ENCODE measurements at places on chromosomes 2 and 18.

- no peak for DNase-seq
These were observed 1721.0 kb upstream of the PIK3C3 start for GRCh38 chr18:40233931-40234616.

- no peak for DNase-seq
These were observed 1631.7 kb downstream of the SUCLG1 start for GRCh38 chr2:82827426-82827825.

DNA sequence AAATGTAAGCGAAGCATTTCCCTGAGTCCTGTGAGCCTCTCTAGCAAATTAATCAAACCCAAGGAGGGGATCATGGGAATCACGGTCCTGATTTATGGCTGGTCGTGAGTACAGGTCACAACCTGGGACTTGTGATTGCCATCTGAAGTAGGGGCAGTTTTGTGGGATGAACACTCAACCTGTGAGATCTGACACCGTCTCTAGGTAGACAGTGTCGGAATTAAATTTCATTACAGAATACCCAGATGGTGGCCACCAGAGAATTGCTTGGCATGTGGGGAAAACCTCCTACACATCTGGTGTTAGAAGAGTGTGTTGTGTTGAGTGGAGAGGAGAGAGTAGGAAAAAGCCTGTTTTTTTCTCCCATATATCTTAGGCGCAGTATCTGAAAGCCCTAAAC lies 12.5 kb downstream of the CAPN14 start:
- no peak for DNase-seq

DNA sequence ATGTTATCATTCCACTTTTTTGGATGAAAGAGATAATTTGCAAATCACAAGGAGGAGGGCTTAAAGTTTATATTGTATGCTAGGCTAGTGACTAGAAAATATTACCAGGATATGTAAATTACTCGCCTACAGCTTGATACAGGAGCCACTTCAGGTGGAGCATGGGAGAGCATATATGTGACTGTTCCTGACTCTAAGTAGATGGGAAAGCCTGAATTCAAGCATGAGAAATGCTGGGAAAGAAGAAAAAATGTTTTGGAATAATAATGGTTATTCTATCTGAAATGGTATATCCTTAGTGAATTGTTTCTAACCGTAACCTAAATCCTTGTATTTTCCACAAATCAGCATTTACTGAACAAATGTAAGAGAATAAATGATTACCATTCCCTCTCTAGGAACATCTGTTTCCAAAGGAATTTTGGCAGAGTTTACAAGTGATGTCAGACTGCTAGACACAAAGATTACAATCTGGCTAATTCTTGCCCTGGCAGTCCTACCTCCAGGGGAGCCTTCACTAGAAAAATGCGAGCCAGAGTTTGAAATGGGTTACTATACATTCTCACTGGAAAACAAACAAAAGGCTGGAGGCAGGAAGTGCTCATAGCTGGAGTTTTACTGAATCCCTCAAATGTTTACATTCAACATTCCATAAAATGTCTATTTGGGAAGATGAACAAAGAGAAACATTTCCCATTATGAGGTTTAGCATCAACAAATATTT lies 129.4 kb upstream of the MAPRE2 start:
- DNase-seq = no peak

DNA sequence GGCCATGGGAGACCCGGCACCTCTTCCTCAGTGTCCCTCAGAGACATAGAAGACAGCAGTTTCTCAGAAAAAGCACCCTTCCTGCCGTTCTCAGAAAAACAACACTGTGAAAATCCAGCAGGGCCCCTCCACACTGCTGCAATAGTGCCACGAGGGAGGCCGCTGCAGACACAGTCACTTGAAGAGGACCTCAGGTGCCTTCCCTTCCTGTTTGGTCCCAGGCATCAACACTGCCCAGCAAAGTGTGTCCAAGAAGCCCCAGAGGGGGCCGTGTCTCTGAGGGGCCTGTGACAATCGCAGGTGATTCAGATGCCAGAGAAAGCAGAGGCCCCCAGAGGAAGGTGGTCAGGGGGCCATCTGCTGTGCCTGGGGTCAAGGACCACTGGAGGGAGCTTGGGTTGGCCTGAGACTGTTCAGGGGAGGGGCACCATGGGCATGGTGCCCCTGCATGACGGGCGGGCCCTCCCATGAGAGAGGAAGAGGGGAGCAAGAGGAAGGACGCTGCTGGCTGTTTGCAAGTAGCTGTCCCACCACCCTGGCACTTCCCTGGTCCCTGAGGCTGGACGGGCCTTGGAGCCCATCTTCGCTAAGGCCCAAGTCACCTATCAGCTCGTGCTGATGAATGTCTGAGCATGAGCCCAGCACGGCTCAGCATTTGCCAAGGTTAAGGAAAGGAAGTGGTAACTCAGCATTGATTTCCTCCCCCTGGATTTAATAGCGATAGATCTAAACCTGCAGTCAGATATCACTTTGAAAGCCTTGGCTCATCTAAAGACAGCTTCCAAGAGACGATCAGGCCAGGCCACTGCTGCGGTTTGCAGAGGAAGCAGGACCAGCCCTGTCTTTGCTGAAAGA lies 9.1 kb downstream of the TWIST2 start:
- no peak for DNase-seq

DNA sequence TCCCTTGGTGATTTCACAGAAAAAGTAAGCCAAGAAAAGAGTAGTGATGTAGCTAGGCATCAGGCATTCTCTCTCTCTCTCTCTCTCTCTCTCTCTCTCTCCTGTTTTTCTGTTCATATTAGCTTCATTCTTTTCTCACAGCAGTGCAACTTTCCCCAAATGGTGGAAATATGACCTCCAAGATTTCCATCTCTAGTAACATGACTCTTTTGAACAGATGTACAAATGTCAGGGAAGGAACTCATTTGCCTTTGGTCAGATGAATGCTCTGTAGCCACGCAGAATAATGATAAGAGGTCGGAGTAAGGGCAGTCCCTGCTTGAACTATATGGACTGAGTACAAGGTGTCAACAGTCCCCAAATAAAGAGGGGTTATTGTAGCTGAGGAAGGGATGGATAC lies 316.2 kb downstream of the GALNT13 start:
- DNase-seq = no peak

DNA sequence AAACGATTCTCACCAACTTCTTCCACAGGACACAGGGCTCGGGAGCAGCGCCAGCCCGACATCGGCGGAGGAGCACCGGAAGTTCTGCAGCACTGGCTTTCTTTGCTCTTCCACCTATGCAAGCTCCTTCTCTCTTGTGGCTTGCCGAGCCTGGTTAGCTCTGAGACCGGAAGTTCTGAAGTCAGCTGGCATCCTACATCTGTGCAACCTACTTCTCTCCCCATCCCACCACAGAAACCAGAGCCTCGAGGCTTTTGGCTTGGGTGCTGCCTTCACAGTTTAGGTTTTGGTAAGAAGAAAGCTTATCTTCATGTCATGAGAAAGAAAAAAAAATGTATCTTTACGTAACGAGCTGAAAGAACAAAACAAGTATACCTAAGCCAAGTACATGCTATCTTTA lies 111.7 kb downstream of the ANKRD44 start:
- no peak for DNase-seq

DNA sequence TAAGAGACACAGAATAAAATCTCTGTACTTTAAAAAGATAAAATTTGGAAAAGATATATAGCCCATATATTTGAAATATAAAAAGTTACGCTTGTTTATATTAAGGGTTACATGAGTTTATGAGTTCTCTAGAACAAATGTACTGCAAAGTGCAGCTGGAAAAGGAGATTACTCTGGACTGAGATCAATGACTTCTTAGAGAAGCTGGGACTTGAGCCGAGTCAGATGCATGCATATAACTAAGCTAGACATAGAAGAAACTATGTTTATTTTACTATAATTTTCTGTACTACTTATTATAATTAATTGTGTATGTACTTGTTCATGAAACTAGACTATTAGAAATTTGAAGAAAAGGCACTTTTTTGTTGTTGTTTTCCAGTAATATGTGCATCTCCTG lies 170.3 kb upstream of the NXPH2 start:
- DNase-seq = no peak

DNA sequence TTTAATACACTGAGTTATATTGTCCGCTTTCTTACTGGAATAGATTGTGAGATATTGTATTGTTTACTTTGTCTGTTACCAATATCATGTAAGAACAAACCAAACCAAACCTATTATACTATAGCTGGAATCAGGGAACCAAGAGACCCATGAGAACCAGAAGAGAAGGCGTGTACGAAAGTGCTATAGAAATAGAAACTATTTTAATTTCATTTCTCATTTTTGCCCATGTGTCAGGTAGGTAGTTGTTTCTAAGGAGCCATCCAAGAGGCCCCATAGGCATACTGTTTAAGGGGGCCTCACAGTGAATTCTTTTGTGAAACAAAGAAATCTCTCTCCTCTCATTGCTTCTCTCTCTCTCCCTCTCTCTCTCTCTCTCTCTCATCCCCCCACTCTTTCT lies 363.6 kb downstream of the RNF144A start:
- DNase-seq = no peak

GRCh38 chr2:98608962-98609604 lies 694 bp downstream of the UNC50 start:
- DNase-seq = no peak

DNA sequence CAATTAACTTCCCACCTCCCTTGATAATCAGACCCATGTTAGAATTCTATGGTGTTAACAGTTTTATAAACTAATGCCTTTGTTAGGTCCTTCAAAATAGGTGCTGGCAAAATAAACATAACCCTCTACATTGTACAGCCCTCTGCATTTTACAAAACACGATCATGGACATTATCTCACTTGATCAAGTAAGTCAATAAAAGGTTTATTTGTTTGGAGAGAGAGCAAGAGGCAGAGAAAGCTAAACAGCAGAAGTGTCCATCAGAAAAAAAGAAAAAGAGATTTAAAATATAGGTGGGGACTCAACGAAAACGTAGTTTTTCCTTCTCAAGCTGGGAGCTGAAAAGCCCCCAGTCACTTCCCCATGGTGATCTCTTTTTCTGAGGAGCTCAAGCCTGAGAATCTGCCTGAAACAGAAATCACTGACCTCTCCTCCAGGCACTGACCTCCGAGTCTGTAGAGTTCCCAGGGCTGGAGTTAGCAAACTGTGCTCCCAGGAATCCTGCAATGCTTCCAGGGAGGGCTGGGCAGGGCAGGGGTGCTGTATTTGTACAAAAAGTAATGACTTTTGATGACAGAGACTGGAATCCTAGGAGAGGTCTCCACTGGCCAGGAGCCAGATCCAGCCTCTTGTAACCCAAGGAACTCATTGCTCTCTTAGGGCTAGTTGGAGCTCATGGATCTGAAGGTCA lies 137.8 kb upstream of the KLHL29 start:
- DNase-seq = no peak

DNA sequence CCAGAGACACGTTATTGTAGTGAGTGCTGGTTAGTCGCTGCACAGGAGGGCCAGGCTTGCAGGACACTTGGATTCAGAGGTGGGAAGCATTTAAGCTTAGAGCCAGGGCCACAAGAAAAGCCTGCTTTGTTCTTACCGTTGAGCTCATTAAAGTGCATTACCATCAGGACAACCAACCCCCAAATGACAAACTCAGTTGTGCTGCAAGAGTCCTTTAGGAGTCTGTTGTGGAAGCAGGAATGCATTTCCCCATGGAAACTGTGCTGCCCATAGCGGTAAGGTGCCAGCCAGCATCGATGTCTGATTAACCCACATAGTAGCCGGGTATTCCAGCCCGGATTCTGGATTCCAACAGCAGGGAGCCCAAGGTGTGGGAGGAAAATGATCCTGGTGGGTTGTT lies 23.4 kb upstream of the REEP1 start:
- no peak for DNase-seq

GRCh38 chr18:38611036-38611964 lies 1045.7 kb upstream of the CELF4 start:
- DNase-seq = no peak

GRCh38 chr2:22282220-22282619 lies 1102.8 kb upstream of the KLHL29 start:
- DNase-seq = no peak

- DNase-seq = no peak
These were observed 147.9 kb downstream of the GREB1L start for GRCh38 chr18:21389903-21390302.

GRCh38 chr18:67600181-67601180 lies 84.0 kb upstream of the DSEL start:
- no peak for DNase-seq

DNA sequence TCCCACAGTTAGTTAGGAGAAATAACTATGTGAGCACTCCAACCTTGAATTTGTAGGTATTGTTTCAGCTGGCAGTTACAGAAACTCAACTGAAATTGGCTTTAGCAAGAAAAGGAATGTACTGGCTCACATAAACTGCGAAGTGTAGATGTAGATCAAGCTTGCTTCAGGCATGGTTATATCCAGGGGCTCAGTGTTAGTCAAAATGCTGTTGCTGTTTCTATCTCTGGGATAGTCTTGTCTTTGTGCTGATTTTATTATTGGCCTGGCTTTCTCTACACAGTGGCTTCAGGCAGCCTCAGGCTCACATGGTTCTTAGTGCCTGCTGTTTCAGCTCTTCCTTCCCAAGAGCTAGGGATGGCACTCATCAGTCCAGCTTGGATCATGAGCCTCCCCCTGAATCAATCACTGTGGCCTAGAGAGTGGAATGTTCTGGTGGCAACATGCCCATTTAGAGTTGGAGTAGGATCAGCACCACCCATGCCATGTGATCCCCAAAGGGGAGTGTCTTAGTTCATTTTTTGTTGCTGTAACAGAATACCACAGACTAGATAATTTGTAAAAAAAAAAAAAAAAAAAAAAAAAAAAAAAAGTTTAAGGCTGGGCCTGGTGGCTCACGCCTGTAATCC lies 69.1 kb upstream of the FOXI3 start:
- DNase-seq = no peak

DNA sequence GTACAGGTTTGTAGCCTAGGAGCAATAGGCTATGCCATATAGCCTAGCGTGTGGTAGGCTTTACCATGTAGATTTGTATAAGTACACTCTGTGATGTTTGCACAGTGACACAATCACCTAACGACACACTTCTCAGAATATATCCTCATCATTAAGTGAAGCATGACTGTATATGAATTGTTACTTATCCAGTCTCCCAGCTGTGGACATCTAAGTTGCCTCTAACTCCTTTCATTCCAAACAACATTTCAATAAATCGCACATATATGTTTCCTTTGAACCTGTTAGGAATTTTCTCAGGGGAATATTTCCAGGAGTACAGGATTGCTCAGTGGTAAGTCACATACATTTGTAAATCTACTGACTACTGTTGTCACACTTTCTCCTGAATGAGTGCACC lies 90.0 kb downstream of the ARHGAP15 start:
- DNase-seq = no peak

GRCh38 chr2:102094917-102095316 lies 47.6 kb upstream of the IL1R1 start:
- DNase-seq = no peak
